ENCODE measurements at places on chromosomes 2 and 18.

- no peak for DNase-seq
These were observed 88.0 kb downstream of the AQP4 start for GRCh38 chr18:26777351-26778053.

GRCh38 chr2:39704540-39704939 lies 38.8 kb downstream of the TMEM178A start:
- no peak for DNase-seq

GRCh38 chr2:75594596-75594995 lies 33.9 kb upstream of the EVA1A start:
- DNase-seq, result no peak

GRCh38 chr2:27587025-27587424 lies 4.2 kb downstream of the ZNF512 start:
- DNase-seq, result no peak

DNA sequence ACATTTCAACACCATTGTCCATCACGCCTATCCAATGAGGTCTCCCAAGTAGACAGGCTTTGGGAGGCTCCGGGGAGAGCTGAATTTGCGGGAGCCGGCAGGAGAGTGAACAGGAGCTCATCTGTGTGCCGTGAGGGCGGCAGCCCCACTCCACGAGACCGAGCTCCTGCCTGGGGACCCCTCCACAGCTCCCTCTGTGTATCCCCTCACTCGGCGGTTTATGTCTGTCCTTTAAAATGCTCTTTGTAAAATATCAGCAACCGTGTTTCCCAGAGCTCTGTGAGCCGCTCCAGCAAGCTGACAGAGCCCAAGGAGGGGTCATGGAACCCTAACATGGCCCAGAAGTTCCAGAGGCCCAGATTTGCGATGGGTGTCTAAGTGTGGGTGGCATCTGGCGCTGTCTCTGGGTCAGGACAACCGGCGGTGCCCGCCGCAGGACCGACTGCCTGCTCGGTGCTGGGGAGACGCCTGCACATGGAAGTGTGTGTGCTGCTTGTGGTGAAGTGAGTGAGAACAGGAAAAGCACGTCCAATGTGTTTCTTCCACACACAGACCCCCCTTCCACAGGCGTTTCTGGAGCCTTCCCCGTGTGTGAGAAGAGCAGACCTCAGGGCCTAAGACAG lies 34.8 kb downstream of the SLC66A2 start:
- no peak for DNase-seq

- peak; percentile 30 for DNase-seq
These were observed 29.0 kb downstream of the ANO7 start for GRCh38 chr2:241217320-241218031.

GRCh38 chr2:58762176-58762781 lies 521.2 kb upstream of the FANCL start:
- no peak for DNase-seq
